ENCODE measurements at places on chromosomes 16 and 17.

GRCh38 chr16:58028541-58029070, 3.1 kb downstream of the MMP15 start:
- no peak for DNase-seq

DNA sequence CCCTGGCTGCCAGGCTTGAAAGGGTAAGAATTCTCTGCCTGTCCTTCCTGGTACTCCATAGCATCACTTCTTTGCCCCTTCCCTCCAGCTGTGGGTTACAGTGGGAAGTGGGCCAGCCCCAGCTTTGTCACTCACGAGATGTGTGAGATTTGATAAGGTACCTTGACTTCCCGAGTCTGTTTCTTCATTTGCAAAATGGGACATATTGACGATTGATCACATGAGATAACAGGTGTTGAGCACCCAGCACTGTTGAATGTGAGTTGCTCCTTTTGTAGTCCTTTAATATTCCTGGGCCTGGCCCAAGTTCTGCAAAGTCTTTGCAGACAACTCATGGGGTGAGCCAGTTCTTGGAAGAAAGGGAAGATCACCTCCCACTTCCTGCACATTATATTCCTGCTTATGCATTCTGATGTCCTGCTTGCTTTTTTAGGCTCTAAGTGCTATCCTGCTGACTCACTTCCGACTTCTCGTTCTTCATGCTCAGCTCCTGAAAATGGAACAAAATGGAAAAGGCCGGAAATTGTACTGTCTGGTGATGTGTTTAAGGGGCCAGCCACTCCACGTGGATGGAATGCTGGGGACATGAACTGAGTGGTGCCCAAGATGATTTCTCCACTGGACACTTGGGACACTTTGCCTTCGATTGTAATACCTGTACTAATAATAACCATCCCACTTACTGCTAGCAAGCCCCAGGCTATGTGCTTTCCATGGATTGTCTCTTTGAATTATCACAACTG, 8.3 kb upstream of the NLK start:
- DNase-seq = no peak

DNA sequence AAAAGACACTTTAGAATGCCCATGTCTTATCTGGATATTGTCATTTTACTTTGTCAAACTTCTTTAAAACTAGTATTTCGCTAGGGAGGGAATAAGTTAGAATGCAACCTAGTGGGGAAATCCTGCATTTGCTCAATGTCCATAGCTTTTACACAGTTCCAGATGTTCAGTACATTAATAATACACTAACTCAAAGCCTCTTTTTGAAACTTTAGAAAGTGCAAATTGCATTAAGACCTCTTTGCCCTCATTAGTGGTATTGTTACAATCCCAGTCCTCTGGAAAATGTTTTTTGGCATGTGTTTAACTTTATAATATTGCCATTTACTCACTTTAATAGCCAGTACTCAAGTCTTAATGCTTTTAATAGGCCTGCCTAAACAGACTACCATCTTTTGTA, 106.8 kb downstream of the BRIP1 start:
- no peak for DNase-seq

GRCh38 chr16:708959-709358, 3.4 kb upstream of the FBXL16 start:
- DNase-seq = no peak

DNA sequence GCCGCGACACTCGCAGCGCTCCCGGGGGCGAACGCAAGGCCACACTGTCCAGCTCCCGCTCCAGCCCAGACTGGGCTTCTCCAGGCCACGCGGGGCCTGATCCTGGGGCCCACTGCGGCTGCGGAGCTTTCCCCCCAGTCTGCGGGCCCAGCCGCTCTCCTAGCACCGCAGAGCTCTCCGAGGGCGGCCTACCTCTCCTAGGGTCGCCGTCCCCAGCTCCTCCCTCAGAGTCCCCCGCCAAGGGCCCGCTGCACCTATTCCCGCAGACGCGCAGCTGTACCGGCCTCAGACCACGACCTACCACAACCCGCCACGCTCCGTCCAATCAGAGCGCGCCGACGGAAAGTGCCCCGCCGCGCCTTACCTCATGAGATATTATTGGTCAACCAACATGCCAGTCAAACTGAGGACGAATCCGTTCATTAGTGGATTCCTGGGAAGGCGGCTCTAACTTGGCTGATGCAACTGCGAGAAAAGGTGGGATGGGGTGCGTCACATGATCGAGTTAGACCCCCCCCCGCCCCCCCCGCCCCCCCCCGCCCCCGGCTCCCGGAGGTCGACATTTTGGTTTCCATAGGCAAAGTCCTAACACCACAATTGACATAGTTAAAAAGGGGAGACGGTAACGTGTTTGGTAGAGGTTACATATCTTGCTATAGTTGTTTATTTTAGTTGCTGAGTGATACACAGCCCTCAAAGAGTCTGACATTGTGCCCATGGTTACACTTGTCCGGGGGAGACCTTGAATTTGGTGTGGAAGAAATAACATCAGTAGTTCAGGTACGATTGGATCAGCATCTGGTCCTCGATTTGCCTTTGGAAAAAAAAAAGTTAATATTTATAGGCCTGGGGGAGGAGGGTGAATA, at the start of gene AARS1:
AARS1 (minus strand) TSS at position 278 of the 866 bp plus-strand sequence. CDS start 6,743 bp downstream, outside the sequence.
- peak; percentile 98 for DNase-seq

DNA sequence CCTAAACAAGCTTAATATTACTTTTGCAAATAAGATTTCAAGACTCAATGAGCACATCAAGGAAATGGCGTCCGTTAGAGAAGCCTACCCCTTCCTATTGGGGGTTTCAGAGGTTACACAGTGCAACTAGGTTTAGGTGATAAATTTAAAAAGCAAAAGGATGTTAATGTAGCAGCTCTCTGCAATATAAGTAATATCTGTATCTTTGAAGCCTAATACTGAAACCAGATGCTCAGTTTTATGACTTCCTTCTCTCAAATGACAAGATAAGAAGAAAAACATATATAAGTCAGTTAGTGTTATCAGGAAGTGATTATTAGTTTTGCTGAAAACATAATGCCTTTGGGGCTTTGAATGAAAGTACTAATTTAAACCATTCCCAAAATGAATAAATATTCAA, 54.3 kb upstream of the MED13 start:
- peak; percentile 59 for DNase-seq

- DNase-seq = no peak
These were observed 6.7 kb upstream of the TLCD3A start for GRCh38 chr17:725746-726145.

- DNase-seq = no peak
These were observed 2.1 kb downstream of the FOXN1 start for GRCh38 chr17:28508211-28508724.

GRCh38 chr16:87847785-87848675, 21.3 kb downstream of the SLC7A5 start:
- no peak for DNase-seq

DNA sequence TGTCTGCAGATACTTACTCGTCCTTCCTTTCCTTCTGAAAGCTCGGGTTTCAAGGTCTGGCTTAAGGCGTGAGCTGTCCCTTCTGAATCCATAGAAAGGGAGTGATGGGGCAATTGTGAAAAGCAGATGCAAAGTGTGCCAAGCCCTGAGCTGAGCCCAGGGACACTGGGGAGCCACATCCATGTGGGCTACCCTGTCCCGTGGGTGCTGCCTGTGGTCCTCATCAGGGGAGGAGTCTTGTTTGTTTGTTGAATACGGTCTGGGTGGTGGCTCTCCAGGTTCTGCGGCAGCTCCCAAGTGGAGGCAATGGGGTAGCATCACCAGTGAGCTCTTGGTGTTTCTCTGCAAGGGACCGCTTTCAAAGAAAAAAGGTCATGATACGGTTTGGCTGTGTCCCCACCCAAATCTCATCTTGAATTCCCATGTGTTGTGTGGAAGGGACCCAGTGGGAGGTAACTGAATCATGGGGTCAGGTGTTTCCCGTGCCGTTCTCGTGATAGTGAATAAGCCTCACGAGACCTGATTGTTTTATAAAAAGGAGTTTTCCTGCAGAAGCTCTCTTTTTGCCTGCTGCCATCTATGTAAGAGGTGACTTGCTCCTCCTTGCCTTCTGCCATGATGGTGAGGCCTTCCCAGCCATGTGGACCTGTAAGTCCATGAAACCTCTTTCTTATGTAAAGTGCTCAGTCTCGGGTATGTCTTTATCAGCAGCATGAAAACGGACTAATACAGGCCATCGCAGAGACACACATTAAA, 1.0 kb upstream of the ALG1 start:
- peak; percentile 23 for DNase-seq

DNA sequence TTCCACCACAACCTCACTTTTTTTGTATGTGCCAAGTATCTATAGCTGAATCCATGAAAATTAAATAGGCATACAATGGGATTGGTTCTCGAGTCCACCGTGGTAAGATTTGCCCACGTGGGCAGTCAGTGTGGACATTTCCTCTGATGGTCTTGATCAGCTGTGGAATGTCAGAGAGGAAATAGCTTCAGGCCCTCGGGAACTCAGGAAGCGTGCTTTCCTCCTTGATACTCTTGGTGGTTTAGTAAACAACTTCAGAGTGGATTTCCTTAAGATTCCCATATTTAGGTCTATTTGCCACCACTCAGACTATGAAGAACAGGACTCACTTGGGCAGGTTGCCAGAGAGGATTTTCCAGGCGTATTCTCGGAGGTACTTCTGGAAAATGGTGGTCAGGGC, 152.5 kb downstream of the VPS53 start:
- no peak for DNase-seq

DNA sequence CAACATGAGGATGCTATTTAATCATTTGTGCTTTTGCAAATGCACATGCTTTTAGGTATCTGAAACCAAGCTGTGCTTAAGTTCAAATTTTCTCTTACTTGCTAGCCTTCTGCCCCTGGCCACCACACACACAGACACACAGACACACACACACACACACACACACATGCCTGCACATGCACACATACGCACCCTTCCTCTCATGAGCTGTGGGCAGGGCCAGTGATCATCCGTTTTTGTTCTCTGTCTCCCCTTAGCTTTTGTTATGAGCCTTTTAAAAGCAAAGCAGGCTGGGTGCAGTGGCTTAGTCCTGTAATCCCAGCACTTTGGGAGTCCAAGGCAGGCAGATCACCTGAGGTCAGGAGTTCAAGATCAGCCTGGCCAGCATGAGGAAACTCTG, 34.2 kb downstream of the CD300LF start:
- no peak for DNase-seq

GRCh38 chr17:75081611-75082540, 5.9 kb upstream of the SLC16A5 start:
- no peak for DNase-seq

DNA sequence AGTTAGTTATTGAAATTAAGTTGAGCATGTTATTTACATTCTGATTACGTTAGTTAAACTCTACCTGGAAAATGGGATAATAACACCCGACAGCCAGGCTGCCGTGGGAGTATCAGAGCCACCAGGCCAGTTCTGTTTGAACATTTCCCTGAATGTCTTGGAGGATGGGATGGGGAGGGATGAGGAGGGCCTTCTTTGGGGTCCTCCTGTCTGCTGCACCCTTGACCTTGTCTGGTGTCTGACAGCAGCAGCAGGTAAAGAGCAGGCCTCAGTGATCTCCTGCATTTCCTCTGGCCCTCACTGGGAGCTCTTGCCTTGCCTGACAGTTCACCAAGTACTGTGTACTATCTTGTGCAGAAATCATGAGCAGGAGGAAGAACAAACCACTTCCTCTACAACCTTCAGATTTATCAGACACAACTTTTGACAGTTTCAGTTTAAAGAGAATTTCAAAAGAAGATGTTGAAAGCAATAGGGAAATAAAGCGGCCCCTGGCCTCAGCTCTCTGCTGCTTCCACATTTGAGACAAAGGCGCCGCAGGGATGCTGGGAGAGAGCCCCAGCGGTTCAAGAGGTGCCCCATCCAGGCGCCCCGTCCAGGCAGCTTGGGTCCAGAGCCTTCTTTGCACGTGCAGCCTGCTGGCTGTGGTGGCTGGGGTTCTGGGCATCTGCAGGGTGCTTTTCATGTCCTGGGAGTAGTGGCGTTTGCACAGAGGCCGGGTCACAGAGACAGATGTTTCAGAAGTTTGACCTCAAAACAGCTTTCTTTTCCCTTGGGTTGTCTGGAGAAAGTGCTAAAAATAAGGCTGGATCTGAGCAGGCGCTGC, 25.3 kb downstream of the CMIP start:
- DNase-seq = peak; percentile 79

DNA sequence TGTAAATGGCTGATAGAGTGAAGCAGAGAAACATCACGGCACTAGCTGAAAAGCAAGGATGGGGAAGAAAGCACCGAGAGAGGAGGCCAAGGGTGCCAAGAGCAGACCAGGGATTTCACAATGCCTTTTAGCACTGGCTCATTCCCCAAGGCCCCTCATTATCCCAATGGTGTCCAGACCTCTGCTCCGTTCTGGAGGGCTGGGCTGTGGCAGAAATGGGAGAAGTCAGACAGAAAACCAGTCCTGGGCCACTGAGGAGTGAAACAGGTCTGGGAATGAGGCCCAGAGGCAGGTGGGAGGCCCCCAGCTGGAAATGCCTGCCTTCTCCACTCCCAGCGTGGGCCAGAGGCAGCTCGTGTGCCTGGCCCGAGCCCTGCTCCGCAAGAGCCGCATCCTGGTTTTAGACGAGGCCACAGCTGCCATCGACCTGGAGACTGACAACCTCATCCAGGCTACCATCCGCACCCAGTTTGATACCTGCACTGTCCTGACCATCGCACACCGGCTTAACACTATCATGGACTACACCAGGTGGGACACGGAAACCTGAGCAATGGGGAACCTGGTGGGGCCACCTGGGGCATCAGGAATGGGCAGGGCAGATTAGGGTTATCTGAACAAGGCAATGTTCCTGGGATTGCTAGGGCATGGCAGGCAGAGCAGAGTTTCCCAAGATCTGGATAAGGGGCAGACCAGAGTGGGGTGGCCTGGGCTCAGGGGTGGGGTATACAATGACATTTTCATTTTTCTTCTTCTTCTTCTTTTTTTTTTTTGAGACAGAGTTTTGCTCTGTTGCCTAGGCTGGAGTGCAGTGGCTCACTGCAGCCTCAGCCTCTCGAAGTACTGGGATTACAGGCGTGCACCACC, 20.3 kb downstream of the ANKRD40 start:
- DNase-seq = peak; percentile 16

GRCh38 chr17:40479754-40480480, 21.5 kb downstream of the TNS4 start:
- no peak for DNase-seq

GRCh38 chr17:54408731-54409130, 491.9 kb upstream of the TOM1L1 start:
- no peak for DNase-seq

DNA sequence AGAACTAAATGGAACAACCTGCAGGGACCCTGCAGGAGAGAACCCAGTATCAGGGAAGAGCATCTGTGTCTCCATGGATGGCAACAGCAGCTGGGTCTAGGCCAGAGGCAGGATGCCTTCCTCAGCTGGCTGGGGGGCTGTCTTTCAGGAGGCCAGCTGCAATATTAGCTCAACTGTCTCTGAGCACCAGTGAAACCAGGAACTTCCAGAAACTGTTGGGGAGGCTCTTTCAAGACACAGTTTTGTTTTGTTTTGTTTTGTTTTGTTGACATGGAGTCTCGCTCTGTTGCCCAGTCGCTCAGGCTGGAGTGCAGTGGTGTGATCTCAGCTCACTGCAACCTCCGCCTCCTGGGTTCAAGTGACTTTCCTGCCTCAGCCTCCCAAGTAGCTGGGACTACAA, 7.6 kb downstream of the GPR142 start:
- no peak for DNase-seq

Measured in GM13976 (cell line).